ENCODE measurements at places on chromosomes 7 and 10.

DNA sequence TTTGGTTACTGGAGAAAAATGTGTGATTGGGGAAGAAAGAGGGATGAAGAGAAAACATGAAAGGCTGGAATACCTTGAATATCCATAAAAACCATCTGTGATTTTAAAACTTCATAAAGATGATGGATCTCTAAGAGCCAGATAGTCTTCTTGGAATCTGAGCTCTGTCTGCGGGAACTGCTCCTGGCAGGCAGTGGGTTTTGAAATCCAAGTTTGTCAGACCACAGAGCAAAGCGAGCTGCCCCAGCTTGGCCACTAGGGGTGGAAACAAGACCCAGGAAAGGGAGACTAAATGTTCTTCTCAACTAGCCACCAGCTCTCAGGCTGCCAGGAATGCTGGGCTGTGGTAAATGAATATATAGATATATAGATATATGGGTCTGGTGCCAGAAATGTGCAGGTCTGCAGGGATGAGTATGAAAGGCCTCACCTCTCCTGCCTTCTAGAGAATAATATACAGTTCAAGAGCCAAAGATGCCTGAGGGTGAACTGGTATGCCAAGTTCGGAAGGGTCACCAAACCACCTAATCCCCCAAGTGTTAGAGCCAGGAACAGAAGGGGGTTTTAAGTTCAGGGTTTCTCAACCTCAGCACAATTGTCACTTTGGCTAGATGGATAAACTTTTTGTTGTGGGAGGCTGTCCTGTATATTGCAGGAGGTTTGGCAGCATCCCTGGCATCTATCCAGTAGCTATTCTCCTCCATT, 208.8 kb downstream of the KCNMA1 start:
- DNase-seq, result peak; percentile 62

DNA sequence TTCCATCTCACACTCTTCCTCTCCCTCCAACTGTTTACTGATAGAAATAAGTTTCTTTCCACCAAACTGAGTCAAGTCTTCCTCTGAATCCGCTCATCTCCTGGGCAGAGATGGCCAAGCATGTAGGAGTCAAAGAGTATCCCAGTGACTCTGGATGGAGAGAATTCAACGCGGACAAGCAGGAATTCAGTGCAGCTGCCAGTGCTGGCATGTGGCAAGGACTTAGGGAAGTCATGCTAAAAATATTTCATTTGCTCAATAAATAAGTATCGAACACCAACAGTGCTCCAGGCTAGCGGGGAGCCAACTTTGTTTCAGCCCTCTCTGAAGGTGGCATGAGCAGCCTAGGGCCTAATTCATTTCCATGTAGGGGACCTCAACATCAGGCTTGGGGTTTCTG, 351.6 kb upstream of the ZMIZ1 start:
- no peak for DNase-seq

- DNase-seq, result no peak
Measured at GRCh38 chr7:13874783-13875182, 114.7 kb downstream of the ETV1 start.

DNA sequence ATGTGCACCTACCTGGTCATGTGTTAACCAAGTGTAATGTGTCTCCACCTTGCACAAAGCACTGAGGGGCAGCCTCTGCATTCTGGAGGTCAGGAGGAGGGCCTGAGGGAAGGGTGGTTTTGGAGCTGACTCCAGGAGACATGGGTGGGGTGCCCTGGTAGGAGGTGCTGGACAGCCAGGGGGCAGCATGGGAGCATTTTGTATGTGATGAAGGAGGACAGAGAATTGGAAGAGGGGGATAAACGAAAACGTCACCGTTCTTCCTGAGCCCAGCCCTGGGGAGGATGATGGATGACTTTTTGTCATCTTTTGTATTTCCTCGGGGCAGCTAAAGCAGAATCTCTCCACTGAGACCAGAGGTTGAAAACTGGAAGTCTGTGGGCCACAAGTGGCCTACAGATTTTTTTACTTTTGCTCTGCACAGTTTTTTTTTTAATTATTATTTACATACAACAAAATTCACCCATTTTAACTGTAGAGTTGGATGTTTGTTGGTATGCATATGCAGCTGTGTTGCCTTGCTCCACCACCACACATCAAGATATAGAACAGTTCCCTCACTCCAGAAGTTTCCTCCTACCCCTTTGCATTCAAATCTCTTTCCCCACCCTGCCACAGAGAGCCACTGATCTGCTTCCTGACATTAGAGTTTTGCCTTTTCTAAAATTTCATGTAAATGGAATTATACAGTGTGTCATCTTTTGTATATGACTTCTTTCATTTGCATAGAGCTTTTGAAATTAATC, 242.5 kb downstream of the VTI1A start:
- DNase-seq, result no peak

GRCh38 chr10:6819301-6819700, 239.2 kb upstream of the PRKCQ start:
- no peak for DNase-seq

GRCh38 chr7:69020536-69020935, 577.7 kb upstream of the AUTS2 start:
- no peak for DNase-seq

DNA sequence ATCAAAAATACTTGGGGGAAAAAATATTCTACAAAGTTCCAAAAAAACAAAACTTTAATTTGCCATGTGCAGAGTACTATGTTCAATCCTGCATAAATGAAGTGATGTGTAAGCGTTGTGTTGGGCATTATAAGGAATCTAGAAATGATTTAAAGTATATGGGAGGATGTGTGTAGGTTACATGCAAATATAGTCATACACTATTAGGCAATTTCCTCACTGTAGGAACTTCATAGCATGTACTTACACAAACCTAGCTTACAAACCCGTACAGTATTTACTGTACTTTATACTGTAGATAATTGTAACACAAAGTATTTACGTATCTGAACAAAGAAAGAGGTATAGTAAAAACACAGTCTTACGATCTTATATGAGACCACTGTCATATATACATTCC, 72.3 kb downstream of the NRBF2 start:
- DNase-seq, result no peak

DNA sequence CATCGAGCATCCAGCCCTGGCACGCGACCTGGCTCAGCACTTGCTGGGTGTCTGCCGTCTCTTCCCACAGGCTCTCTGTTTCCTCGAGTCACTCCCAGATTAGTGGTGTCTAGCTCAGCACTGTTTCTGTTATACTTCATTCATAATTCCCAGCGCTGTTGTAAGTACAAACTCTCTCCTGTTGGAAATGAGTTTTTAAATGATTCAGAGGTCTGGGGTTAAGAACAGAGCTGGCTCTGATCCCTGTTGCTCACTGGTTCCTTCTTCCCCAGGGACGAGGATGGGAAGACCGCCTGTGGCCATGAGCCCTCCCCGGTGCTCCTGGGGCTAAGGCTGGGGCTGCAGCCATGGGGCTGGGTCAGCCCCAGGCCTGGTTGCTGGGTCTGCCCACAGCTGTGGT, 17.3 kb upstream of the C10orf95 start:
- no peak for DNase-seq

DNA sequence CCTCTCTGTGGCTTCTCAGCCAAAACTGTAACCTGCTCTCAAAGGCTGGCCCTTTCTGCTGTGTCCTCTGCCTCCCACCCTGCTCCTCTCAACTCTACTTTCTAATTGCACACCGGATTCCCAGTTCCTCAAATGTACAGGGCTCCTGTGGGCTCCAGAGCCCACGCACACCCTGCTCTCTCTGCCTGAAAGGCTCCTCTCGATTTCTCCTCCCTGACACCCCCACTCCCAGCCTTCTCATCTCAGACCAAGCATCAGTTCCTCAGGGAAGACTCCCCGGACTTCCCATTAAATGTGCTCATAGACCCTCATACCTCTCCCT, 111.7 kb upstream of the STEAP1B start:
- DNase-seq, result no peak

GRCh38 chr10:71860243-71861029, 9.4 kb upstream of the PSAP start:
- peak; percentile 93 for DNase-seq

DNA sequence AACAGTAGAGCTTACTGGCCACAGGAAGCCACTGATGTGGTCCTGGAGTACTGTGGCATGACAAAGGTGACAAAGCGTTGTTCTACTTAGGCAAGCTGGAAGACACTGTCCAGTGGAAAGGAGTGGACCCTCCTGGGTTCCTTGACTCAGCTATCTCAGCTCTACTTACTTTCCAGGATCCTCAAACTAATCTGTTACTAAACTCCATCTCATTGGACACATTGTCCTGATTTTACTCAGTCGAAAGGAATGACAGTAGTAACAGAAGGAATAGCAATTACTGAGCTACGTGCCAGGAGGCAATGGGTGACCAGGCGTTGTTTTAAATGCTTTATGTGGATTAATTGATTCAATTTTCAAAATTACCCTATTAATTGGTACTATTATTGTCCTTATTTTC, 41.6 kb downstream of the ABLIM1 start:
- DNase-seq, result no peak
